CD8-positive, alpha-beta memory T cell (primary cell): ENCODE measurements at places on chromosomes 6 and 20. TPM values are rescaled to one million over a fixed set of nuclear protein-coding genes. Genes with fewer than 3 reads are reported as not detected.

Gene FBXO30
- 8.4 TPM for total RNA-seq

Gene COL9A3
- not detected for total RNA-seq

Gene BAG2
- total RNA-seq: 10.2 TPM

Gene TCF19
- total RNA-seq: 102 TPM

Gene RIN2
- 0.37 TPM for total RNA-seq

Gene SRMS
- not detected for total RNA-seq

Gene SLC26A8
- total RNA-seq: not detected

Gene APOBEC2
- total RNA-seq: not detected
